Left renal pelvis (tissue), 4 donors: ENCODE measurements at places on chromosomes 13 and 19.

DNA sequence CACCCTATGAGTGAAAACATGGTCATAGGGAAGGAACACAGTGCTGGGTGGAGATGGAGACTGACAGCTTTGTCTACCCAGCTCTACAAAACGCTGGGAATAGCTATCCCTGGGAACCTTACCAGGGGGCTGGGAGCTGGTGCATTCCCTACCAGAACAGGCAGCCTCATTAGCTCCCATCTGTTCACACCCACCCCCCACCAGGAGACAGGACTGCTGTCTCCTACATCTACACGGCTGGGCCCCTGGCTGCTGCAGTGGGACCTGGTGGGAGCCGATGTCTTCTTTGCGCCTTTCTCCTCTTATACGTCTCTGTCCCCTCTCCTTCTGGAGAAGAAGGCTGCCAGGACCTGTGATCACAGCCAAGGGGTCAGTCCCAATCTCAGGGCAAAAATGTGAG, 90.8 kb downstream of the UQCRFS1 start:
- no peak for DNase-seq

- DNase-seq = no peak
Observed at GRCh38 chr19:55640577-55641425, at the start of gene ZNF580. Gene ZNF580, plus strand, starts transcription at chr19:55641002. Its CDS starts 1,507 bp downstream, at chr19:55642509.

GRCh38 chr19:19115954-19116353, 22.3 kb downstream of the TMEM161A start:
- DNase-seq = no peak

DNA sequence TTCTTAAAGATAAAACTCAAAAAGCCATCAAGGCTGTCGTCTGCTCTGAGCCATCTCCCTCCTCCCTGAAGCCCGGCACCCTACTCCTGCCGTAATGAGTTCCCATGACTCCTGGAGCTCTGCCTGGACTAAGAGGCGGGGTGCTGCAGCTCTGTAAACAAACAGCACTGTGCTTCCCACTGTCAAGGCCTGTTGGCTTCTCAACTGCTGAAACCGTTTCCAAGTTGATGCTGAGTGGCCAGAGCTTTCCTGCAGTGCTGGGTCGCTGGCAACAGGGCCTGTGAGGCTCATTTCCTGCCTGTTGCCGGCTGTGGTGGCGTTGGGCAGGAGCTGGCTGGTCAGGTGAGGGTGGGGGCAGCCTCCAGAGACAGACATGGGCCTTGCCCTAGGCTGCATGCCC, 26.7 kb upstream of the ISYNA1 start:
- DNase-seq = no peak

DNA sequence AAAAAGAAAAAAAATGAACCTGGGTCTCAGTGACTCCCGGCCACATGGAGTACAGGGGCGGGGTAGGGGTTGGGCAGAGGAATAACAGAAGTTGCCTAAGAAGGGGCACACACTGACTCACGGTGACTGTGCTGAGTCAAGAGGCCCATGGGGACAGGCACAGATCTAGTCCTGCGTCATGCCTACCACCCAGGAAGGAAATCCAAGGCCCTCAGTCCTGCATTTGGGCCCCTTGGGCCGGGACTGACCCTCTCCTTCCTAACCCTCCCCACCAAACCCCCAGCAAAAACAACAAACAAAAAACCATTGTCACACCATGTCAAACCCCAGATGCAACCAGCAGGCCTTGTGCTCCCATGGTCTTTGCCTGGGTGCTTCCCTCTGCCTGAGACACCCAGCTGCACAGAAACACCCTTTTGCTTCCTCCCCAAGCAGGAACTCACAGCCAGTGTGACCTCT, 9.6 kb upstream of the NOTCH3 start:
- DNase-seq = no peak

DNA sequence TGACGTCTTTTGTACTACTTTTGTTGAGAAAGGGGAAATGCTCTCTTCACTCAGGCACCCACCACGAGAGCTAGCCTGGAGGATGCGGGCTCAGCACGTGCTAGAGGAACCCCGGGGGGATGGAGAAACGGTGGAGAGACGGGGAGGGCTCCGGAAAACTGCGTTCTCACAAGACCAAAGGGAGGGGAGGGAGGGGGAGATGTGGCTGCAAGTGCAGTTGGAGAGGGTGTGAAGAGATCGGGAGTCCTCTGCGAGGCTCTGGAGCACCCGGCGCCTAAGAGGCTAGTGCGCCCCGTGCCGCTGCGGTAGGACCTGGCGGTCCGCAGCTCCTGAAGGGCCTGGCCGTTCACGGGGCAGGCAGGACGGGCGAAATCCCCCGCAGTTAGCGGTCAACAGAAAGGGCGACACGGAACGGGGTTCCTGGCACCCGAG, 43.4 kb upstream of the XPO4 start:
- no peak for DNase-seq

GRCh38 chr13:55728247-55728646, 1412.5 kb upstream of the PRR20A start:
- DNase-seq = no peak

GRCh38 chr13:96460609-96461008, 370.7 kb downstream of the HS6ST3 start:
- no peak for DNase-seq

GRCh38 chr13:49602005-49602404, 16.6 kb upstream of the RCBTB1 start:
- no peak for DNase-seq

- DNase-seq = no peak
Observed at GRCh38 chr13:100315522-100315921, 226.6 kb downstream of the PCCA start.

DNA sequence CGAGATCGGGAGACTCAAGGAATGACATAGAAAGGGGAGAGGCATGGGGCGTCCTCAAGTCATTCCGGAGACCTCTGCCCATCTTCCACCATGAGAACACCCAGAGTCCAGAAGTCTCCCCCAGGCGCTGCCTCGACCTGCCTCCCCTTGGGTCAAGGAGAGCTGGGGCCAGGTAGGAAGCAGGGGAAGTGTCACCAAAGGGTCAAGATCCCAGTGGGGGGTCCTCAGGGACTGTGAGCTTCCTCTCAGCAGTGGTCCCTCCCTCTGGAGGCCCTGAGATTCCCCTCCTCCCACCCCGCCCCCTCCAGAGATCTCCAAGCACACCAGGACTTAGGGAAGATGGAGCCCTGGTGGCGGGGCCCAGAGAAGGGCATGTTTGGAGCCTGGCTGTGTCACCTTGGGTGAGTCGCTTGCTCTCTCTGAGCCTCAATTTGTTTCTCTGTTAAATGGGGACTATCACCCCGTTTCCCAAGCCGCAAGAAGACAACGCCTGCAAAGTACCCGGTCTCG, 919 bp downstream of the DACT3 start:
- no peak for DNase-seq

DNA sequence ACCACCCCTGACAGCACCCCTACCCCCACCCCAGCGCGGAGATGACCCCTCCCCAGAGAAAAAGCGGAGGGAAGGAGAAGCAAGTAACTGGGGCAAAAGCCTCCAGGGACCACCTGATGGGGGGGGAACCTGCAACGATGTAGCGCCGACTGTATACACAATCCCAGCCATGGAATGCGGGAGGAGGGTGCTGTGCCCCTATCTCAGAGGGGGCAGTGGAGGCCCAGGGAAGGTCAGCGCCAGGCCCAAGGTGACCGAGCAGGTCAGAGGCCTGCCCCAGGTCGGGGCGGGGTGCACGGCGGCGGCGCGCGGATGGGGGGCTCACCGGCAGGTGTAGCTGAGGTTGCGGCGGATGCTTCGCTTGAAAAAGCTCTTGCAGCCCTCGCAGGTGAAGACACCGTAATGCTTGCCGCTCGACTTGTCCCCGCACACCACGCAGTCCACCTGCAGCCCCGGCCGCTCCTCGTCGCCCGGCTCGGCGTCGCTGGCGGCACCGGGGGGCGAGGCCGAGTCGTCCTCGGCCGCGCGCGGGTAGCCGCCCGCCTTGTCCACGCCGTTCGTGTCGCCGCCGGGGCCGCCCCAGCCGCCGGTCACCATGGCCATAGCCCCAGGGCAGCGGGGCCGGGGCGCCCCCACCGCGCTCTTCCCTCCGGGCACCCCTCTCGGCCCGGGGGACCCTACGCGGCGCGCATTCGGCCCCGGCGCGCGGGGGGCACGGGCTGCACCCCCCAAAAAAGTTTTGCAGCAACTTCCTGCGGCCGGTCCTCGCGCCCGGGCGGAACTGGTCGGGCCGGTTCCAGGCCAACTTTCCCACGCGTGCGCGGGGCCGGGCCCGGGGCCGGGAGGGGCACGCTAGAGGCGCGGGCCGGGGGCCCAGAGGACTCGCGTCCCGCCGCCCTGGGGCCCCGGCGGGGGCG, 843 bp downstream of the NR2F6 start:
- no peak for DNase-seq

DNA sequence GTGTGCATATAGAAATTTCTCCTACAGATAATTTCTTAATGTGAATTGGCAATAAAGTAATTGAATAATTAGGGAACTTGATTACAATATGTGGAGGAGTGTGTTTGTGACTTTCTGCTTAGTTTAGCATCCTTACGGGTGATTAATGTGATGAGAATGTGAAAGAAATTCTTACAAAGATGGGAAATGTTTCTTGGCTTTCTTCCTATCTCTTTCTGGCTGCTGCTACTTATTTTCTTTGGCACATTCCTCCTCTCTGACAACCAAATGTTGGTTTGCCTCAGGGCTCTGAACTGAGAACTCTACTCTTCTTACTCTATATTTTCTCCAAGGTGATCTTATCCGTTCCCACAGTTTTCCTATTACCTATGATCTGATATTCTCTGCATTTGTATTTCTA, 300.1 kb downstream of the TBC1D4 start:
- no peak for DNase-seq

- no peak for DNase-seq
Observed at GRCh38 chr19:45901432-45901911, 941 bp downstream of the MYPOP start.

DNA sequence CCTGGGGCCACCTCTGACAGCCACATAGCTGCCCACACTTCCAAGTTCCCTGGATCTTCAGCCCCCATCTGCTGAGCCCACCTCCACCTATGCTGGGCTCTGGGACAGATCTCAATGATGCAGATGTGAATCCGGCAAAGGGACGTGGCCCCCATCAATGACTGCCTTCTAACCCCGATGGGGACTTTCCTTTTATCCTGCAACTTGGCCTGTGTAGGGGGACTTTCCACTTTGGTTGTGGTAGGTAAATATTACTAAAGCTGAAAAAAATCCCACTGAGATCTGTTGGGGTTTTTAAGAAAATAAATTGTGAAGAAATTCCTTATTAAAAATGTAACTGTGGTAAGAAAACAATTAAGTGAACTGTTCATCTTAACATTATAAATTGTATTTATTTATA, 20.8 kb upstream of the ASPDH start:
- DNase-seq = no peak

DNA sequence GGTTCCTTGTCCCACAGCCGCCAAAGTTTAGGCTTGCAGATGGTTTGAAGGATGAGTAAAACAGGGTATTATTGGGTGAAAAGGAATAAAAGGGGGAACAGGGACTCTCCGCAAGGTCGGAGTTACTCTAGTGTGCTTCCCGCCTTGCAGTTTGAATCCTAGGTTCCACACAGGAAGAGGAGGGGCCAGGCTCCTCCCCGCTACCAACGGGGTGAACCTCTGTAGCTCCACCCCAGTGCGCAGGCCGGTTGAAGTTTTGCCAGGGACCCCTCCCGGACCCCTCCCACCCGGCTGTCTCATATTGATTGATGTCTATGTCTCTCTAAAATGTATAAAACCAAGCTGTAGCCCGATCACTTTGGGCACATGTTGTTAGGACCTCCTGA, 11.6 kb upstream of the GTF2F2 start:
- no peak for DNase-seq

DNA sequence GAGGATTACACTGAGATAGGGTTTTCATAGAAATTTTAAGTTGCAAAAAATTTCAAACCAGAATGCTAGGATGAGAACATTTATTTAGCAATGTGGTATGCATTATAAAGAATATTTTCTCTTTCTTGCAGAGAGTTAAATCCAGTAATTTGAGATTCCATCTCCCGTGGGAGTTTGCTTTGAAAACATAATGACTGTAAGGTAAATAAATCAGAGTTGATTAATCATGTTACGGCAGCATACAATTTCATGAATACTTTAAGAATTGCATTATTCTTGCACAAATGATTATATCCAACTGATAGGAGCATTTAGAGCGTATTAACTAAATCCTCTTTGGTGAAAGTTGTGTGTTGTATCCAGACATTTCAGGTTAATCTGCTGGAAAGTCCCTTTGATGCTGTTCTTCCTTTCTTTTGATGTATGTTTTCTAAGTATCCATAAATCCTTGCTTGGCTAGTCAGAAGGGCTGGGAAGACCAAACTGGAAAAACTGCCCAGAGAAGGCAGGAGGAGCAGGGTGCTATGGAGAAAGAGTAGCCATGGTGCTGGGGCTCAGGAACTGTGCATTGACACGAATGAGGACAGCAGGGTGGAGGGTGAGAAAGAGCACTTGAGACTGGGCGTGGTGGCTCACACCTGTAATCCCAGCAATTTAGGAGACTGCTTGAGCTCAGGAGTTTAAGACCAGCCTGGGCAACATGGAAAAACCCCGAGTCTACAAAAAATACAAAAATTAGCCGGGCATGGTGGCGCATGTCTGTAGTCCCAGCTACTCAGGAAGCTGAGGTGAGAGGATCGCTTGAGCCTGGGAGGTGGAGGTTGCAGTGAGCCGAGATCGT, 4.8 kb upstream of the GJA3 start:
- DNase-seq = no peak

DNA sequence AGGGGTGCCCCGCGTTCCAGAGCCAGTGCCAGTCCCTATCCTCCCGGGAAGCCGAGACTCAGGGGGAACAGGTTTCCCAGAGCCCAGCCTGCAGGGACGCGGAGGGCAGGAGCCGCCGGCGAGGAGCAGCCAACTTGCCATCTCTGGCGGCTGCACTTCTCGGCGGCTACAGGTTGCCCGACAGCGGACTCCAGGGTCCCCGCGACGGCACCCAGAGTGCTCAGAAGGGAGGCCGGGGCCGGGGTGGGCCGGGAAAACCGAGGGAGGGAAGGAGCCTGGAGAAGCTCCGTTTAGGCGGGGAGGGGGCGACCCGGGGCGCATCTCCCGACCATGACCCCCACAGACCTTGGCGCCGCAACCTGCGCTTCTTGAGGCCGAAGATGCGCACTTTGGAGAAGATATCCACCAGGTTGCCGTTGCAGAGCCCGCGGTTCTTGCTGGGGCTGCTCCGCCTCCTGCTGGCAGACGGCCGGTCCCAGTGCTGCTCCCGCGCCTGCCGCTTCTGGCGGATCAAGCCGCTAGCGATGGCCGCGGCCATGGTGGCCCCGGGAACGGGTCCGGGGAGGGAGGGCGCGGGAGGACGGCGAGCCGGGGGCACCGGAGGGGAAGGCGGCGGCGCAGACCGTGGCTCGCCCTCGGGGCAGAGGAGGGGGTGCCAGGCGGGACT, 463.8 kb downstream of the ITGBL1 start:
- DNase-seq = no peak

DNA sequence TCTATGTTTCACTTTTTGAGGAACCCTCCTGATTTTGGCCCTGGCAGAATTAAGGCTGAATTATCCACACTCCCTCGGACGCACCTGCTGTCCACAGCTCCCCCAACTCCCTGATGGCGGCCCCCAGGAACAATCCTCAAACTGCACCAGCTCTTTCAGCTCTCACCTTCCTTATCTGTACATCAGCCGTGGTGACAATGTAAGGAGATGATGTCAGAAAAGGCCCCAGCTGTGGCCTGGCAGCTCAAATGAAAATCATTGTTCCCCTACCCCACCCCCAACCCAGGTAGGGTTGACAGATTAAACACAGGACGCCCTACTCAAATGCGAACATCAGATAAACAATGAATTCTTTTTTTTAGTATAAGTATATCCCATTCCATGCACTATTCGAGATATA, 35.0 kb upstream of the KLF2 start:
- no peak for DNase-seq
